ENCODE measurements at places on chromosomes 6 and 20.

DNA sequence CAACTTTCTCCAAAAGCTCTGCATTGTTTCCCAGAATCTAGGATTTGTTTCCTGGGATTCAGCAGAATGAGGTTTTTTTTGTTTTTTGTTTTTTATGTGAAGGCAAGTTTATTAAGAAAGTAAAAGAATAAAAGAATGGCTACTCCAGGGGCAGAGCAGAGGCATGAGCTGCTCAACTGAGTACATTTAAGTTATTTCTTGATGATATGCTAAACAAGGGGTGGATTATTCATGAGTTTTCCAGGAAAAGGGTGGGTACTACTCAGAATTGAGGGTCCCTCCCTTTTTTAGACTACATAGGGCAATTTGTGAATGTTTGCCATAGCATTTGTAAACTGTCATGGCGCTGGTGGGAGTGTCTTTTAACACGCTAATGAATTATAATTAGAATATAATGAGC, 292.5 kb upstream of the SGK1 start:
- DNase-seq: no peak

DNA sequence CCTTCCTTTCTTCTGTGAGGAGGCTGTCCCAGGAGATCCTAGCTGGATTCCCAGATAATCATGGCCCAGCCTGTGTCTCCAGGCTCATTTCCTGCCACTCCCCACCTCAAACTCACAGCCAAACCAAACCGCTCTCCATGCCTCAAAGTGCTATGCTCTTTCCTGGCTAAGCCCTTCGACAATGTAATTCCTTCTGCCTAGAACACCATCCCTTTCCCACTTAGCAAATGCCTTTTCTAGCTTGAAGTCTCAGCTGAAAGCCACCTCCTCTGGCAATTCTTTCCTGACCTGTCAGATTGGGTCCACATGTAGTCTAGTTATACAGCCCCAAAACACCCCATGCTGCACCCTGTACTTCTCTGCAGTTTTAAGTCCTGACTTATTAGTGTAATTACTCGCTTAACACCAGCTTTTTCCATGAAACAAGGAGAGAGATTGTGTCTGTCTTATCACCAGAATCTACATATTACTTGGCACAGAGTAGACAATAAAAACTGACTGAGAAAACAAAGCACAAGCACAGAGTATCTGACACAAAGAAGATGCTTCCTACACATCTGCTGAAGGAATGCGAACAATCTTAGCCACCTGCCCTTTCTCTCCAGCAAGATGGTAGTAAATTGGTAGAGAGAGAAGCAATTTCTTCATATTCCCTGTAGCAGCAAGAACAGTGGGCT, 5.4 kb downstream of the TRIM26 start:
- no peak for DNase-seq

GRCh38 chr6:131685266-131685780, 15.9 kb downstream of the OR2A4 start:
- no peak for DNase-seq

DNA sequence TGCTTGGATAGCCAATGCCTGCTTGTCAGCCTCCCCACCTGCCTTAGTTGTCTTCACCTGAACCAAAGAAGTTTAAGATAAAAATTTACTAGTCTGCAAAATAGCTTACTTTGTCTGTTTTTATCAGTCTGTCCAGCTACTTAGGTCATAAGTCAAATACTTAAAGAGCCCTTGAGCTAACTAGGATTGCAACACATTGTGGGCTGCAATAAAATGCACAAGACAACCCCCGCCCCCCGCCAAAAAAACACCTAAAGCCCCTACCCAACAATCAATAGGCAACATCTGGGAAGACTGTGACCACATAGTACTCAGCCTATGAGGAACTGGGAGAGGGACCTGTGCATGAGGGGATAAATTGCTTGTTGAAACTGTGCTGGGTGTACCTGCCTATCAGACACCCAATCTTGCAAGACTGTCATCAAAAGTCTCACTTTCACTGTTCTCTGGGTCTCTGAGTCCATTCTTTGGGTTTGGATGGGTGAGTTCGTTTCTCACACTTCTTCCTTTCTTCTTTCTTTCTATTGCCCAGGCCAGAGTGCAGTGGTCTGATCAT, 27.3 kb upstream of the ABCC10 start:
- DNase-seq: no peak

DNA sequence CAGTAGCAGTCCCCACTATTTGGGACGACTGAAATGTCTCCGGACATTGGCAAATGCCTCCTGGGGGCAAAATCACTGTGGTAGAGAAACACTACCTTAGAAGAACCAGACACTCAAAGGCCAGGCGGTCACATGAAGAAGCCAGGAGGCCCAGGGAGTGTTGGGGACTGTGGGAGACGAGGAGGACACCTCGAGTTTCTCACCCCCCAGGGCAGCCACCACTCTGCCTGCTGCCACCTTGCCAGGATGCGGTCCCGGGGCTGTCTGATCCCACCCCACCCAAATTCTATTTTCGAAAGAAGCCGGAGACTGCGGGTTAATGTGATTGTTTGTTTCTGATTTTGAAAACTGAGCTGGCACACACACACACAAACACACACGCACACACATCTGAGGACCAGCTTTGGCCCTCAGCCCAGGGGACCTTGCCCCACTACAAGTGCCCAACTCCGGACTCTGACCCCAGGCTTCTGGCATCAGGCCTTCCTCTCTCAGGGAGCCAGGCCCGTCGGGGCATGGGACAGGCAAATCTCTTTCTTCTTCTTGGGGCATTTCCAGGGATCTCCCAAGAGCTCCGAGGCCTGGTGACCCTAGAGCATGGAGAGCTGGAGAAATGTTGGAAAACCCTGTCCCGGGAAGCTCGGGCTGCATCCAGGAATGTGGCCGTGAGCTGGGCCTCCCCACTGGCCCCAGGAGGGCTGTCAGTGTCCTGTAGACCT, 187.5 kb upstream of the PMEPA1 start:
- no peak for DNase-seq

All from RPMI8226 (cell line).